ENCODE measurements at places on chromosomes 6 and 20.
A peak's percentile ranks its signal among the peaks of the same experiment; 100 is the strongest.

GRCh38 chr6:121999456-122000065 is 399.9 kb upstream of the HSF2 start:
- DNase-seq, result no peak

GRCh38 chr20:19392344-19393130 is 180.1 kb downstream of the SLC24A3 start:
- no peak for DNase-seq

DNA sequence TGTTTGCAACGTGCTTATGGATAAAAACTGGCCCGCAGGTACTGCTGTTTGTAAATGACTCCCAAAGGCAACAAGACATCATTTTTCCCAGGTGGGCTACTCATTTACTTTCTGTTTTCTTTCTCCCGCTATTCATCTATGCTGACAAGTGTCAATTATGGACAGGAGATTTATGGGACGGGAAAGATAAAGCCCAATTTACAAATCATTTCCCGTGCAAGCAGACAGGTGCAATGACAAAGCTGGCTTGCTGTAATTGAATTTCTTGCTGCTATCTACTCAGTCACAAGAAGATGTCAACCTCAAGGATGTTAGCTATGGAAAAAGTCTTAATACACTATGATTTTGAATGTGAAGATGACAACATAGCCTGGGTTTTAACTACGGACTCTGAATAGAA is 125.5 kb downstream of the EPHA7 start:
- no peak for DNase-seq

DNA sequence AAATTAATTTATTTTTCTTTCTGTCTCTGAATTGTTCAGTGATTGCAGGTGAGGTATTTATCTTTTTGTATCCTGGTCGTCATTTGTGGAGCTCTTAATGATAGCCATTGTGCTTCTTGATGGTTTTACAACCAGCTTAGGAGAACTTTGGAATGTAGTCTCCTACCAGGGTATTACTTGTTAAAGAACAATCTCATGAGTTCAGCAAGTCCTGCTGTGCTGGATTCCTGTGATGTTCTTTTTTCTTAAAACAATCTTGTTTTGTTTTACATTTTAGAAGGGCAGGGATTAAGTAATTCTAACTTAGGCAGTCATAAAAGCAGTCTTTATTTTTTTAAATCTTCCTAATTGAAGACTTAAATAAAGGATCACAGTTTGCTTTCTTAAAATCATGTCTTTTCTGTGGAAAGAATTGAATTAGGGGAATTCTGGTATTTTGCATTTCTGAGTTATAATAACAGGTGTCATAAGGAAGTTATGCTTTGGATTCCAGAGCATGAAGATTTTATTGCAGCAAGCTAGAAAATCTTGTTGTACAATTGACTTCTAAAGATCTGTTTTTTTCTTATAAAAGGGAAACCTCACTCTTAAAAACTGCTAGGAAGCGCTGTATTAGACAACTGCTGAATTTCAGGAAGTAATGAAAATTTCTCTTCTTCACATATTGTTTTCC is 23.7 kb downstream of the RIOK1 start:
- DNase-seq, result peak; percentile 32

DNA sequence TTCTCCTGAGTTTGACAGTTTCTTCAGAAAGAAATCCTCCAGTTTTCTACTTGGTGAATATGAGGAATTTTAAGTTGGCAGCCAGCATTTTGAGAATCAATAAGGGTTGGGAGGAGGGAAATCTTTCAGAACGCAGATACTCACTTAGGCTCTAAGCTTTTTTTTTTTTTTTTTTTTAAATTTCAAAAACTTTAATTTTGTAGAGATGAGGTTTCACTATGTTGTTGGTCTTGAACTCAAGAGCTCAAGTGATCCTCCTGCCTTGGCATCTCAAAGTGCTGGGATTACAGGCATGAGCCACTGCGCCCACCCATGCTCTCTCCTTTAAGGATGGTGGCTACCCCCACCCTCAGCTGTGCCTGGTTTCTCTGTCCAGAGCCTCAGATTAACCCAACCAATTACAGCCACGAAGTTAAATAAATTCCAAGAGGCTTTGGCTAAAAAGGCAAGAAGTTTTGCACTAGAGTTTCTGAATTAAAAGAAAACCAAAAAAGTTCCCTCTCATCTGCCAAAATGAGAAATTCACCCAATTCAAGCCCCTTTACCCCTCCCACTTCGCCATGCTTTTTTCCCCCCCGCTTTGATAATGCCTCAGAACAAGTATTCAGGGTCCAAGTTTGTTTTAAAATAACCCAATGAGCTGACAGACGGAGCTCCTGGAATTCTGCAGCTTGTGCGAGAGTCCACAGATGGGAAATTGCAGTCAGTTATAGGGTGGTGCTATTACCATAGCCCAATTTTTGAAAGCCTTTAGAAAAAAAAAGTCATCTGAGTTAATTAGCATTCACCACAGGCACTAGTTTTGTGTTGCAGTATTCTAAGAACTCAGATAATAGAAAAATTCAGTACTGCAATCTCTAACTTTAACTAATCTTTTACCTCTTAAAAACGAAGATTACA is 94.3 kb upstream of the BEND3 start:
- DNase-seq, result no peak

- peak; percentile 6 for DNase-seq
These were observed 60.5 kb upstream of the SAMD5 start for GRCh38 chr6:147447835-147448611.

DNA sequence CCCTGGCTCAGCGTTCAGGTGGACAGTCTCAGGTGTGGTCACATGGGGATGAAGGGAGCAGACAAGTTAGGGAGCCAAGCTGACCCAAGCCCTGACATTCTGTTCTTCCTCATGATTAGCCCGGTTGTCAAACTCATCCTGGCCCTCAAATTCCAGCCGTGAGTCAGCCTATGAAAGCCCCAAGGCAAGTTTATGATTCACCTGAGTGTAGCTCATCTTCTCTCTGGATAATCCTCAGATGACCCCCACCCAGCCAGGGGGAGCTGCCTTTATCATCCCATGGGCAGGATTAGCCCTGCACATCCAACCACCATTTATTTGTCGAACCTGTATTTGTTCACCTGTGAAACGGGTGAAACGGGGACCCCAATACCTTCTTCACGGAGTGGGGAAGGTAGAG is 161.9 kb downstream of the DHX35 start:
- no peak for DNase-seq

DNA sequence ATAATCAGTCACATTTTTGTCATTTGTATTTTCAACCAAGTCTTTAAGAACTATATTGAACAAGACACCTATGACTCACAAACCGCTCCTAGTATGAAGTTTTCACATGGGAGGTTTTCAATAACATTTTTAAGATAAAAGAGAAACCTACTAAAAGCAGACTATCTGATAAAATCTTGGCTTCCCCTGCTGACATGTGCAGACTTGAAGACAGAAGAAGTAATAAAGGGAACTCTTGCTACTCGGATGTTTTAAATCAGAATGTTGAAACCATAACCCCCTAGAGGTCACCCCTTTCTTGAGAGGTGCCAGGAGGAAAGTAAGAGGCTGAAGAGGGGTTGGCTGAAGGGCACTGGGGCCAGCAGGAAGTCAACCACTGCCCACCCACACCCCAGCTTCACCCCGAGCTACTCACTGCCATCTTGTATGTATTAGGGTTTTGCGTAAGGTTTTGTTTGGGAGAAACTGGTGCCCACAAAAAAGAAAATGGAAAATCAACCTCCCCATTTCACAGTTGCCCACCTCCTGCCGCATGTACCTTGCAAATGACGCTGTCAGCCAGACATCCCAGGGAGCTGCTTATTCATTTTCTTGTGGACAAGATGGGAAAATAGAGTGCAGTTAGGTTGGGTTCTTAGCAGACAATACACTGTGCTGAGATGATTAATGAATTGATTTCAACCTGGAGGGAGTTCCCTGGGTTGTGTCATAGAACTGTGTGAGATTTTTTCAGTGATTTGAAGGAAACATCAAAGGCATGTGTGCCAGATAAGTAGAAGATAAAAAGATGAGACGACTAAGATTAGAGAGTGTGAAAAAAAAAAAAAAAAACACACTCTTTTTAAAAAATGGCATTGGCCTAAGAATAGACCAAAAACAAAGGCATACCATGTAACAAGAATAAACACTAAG is 83.2 kb upstream of the TAB2 start:
- no peak for DNase-seq

DNA sequence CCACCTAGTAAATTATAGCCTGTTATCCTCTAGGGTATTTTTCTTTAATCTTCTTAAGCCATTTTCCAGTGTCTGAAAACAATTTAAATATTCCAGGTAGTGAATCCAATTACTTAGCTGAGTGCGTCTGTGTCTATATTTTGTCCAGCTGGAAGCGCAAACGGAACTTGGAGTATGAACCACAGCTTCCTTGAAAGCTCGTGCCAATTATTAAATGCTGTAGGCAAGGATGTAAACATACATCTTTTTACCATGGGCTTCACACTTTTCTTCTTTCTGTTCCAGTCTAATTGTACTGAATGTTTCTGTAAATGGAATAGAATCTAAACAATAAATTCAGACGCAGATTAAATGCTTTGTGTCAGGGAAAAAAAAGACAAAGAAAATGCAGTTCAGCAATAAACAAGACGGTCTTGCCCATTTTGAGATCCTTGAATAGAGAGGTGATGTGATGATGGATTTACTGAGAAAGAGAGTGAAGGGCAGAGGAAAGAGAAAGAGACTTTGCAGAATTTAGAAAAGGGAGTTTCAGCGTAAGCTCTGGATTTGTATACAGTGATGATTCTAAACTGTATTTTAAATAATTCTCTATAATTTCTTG is 1.9 kb downstream of the PLCB1 start:
- no peak for DNase-seq

- no peak for DNase-seq
These were observed 28.2 kb downstream of the POPDC3 start for GRCh38 chr6:105151644-105152043.

DNA sequence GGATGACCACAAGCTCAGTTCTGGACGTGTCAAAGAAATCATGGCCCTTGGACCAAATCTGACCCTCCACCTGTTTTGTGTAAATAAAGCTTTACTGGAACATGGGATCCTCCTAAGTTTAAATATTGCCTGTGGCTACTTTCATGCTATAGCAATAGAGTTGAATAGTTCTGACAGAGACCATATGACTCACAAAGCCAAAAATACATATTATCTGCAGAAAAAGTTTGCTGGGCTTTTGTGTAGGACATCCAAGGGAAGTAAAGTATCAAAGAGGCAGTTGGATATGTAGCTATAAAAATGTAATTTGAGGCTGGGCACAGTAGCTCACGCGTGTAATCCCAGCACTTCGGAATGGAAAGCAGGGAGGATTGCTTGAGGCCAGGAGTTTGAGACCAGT is 78.9 kb downstream of the TOX2 start:
- DNase-seq, result no peak

GRCh38 chr6:140661691-140662090 is 1287.2 kb upstream of the CITED2 start:
- DNase-seq, result no peak

GRCh38 chr6:167825332-167826229 is 1.1 kb upstream of the AFDN start:
- peak; percentile 66 for DNase-seq

- no peak for DNase-seq
These were observed 6.4 kb downstream of the TAB2 start for GRCh38 chr6:149323925-149324324.

GRCh38 chr6:107342144-107342543 is 117.2 kb downstream of the PDSS2 start:
- no peak for DNase-seq

DNA sequence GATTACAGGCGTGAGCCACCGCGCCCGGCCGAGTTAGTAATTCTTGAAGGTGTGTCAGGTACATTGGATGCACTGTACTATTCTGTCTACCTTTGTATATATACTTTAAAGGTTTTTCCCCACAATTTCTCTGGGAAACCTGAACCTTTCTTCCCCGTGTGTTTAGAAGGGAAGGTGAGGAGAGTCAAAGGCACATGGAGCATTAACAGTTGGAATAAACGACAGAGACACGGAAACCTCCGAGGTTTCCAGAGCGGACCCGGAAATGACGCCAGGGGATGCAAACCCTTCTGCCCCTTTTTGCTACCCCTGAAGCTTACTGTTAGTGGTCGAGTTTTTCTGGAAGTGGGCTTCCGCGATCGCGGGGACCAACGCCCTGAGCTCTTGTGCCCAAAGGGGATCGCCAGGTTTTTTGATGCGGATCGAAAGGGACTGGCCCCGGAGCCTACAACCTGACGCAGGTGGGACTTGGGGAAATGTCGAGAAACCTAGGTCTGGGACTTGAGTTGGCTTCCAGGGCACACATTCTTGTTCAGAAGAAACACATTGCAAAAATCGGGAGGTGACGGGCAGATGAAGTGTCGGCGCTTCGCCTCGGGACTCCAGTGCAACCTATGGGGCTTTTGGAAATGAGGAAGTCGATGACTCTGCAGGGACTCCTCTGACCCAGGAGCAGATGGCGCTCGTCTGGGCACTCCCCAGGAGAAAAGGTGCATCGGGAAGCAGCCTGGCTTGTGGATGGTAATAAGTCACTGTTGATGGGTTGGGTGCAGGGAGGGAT is 218.2 kb downstream of the OR2B2 start:
- DNase-seq, result no peak

DNA sequence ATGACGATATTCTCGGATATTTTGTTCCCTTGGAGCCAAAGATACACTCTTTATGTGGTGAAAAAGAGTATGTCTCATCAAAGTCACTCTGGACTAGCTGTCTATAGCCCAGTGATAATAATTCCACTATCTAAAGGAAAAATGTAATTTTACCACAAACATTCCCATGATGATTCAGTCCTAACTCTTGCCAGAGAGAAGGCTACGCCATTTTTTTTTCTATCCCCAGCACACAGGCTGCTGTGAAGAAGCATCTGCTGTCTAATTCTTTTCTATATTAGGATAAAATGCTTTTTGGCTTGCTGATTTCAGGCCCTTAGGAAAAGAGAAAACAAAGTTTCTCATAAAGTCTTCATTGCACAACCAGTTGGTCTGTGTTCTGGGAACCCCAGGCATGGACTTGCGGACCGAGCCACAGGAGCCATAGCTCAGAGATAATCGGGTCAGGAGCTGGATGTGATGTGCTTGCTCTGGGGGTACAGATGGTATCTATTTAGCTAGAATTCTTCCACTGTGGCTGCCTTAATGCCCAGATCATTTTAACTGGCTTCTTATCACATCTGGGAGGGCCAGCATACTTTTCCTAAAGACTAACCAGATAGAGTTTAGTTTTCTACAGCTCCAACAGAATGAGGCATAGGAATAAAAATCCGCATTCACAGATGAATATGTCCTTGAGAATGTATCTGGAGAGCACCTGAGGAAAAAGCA is 683.7 kb upstream of the ID4 start:
- no peak for DNase-seq

DNA sequence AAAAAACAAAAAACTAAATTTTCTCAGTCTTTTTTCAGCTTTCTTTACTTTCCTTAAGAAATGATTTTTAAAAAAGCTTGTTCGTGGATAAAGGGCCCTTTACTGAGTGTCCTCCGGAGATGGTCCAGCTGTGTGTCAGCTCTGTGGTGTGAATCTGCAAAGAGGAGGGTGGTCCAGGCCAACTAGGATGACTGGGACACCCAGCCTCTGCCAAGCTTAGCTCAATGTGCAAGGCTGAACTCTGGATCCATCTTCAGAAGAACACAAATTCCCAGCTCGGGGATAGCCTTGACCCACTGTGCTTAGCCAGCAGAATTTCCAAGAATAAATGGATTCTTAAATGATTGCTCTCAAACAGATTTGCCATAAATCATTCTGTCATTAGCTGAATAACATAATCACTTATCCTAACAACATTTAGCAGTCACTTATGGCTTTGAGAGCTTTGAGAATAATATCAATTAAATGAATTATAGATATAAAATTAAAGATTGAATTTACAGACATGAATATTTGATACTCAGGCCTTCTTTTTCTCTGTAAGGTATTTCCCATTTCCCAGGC is 14.2 kb upstream of the CALHM5 start:
- no peak for DNase-seq
